ENCODE measurements at places on chromosomes 2 and 18.
A peak's percentile ranks its signal among the peaks of the same experiment; 100 is the strongest.

DNA sequence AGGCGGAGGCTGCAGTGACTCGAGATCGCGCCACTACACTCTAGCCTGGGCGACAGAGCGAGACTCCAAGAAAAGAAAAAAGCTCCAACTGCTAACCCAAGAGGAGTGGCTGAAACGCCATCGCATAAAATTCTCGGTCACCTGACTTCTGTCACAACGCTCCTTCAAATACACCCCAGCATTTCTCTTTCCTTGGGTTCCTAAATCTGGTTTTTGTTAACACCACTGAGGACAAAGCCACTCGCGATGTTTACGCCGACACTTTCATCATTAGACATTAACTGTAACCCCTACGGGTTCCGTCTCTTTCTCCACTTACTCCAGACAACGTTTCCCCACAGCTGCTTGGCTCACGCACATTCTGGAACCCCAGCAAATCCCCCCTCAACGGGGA lies 679 bp downstream of the CLK1 start:
- DNase-seq = peak; percentile 18

- no peak for DNase-seq
Measured at GRCh38 chr2:113770929-113771328, 14.5 kb upstream of the SLC35F5 start.

DNA sequence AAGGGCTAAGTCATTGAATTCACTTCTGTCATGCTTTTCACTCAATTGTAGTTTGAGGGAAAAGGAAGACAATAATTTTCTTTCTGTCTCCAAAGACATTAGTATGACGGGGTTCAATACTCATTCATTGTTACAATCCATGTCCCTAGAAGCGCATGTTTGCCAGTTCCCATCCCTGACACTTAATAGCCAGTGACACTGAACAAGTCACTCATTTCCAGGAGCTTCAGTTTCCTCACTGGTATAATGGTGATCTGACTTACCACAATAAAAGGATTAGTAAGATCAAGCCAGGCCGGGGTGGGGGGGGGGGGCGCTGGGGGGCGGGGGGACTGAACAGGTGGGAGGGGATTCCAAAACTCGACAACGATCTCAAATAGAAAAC lies 144.8 kb upstream of the MAP3K20 start:
- no peak for DNase-seq

DNA sequence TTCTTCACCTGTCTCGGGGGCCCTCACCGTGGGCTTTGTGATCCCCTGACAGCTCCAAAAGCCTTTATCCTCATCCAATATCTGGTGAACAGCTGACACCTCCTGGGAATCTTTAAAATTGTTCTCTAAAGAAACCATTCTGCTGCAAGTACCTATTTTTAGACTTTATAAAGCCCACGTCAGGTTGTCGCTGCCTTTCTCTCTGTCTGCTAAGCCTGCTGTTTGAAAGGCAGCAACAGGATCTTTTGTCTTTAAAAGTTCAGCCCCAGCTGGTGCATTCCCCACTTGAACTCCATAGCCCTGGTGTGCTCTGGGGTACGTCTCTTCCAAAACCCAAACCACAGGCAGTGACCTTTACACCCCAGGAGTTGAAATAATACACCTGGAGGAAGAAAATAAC lies 145.0 kb downstream of the NEDD4L start:
- DNase-seq = no peak

DNA sequence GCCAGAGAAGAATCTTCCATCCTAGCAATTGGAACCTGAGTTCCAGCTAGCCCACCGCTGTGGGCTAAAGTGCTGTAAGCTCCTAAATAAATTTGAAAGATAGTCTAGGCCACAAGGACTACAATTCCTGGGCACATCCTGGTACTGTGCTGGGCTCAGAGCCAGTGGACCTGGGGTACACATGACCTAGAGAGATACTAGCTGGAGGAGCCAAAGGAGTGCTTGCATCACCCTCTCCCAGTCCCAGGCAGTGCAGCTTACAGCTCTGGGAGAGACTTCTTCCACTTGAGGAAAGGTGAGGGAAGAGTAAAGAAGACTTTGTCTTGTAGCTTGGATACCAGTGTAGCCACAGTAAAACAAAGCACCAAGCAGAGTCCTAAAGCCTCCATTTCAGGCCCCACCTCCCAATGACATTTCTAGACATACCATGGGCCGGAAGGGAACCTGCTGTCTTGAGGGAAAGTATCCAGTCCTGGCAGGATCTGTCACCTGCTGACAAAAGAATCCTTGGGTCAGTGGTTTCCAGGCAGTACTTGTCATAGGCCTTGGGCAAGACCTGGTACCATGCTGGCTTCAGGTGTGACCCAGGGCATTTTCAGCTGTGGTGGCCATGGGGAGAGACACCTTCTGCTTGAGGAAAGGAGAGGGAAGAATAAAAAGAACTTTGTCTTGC lies 89.5 kb downstream of the TMEM185B start:
- DNase-seq = no peak

- no peak for DNase-seq
Measured at GRCh38 chr2:191670787-191671186, 7.1 kb upstream of the NABP1 start.

DNA sequence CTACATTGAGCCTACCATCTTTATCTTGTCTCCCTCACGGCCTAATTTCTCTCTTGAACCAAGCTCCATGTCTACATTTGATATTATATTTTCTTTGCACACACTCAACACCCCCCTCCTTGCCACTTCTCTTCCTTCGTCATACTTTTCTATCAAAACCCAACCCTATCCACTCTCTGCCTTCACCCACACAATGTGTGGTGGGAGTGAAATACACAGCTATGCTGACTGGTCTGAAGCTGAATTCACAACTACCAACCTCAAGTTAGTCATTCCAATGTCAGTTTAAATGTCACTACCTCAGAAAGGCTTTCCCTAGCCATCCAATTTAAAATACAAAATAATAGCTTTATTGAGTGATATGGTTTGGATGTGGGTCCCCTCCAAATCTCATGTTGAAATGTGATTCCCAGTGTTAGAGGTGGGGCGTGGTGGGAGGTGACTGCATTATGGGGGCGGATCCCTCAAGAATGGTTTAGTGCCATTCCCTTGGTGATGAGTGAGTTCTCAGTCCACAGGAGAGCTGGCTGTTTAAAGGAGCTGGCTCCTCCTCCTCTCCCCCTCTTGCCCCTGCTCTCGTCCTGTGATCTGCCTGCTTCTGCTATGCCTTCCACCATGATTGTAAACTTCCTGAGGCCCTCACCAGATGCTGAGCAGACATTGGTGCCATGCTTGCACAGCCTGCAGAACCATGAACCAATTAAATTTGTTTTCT lies 112.1 kb downstream of the DTNB start:
- no peak for DNase-seq

DNA sequence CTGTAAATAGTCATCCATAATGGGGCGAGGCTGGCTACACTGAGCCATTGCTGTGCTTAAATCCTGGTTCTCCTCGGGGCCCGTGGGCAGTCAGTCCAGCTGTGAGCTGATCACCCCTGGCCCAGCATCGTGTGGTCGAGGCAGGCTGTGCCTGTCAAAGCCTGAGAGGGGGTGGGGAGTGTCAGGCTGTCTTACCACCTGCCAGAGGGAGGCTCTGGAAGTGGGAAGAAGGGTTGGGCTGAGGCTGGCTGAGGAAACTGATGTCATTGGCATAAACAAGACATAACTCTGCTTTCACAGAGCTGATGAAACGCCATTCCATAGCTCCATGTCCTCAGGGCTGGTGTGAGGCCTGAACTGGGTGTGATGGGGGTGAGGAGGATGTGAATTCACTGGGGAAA lies 49.7 kb downstream of the KLHL29 start:
- no peak for DNase-seq

GRCh38 chr2:200477667-200478131 lies 32.2 kb downstream of the KCTD18 start:
- DNase-seq = no peak

DNA sequence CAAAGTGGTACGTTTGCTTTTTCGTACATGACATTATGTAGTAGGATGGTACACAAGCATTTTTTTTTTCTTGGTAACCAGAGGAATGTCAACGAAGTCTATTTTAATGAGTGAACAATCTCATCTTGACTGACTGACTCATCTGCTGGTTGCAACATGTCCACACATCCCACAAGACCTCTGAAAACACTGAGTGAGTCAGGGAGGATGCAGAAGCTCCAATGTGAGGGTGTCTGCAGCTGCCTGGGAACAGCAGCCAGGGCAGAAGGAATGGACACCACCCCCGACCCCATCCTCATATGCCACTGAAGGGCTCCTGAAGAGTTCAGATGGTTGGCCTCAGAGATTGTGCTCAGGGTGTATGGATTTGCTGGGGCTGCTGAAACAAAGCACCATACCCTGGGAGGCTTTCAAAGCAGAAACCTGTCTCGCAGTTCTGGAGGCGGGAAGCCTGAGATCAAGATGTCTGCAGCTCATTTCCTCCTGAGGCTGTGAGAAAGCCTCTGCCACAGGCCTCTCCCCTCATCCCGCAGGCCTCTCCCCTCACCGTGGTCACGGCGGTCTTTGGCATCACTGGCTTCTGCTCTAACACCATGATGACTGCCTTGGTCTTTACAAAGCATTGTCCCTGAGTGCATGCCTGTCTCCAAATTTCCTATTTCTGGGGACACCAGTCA lies 124.6 kb downstream of the LRATD1 start:
- no peak for DNase-seq

DNA sequence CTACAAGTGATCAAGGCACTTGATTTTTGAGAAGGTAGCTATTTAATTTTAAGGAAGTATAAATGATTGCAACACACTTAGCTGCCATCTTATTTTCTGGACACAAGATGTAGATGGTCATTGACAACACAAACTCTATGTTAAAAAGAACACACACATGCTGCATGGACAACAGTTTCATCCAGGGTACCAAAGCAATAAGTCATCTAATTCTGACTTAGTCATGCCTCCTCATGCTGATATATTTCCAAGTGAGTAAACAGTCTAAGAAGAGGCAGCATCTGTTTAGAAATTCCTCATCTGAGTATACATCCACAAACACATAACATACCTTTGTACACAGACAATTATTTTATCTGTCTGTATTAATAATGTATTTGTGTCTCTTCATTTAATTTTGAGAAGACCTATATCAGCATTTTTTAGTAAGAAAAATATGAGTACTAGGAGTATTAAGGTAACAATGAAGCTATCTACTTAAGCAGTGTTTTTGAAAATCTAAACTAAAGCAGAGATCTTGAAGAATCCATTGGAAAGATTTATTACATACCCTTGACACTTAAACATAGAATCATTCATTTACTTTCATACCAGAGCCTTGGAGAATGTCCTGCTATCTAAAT lies 84.9 kb downstream of the SCN1A start:
- no peak for DNase-seq

DNA sequence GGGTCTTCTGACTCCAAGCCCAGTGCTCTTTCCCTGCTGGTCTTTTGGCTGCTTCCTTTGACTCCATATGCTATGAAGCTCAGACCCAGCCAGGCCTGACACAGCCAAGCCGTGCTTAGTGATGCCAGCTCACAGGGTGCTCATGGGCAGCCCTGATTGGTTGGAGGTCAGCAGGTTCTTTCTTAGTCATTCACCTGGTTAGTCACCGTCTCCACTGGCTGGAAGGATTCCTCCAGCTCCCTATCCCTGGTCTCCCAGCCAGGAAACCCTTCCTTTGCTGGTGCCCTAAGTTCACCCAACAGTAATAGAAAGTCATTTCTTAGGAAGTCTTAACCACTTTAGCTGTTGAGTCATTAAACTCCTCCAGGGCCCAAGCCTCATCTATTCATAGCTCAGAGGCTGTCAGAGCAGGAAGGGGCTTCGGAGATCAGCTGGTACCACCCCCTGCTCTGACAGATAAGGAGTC lies 3.9 kb downstream of the KCNK3 start:
- DNase-seq = peak; percentile 3

DNA sequence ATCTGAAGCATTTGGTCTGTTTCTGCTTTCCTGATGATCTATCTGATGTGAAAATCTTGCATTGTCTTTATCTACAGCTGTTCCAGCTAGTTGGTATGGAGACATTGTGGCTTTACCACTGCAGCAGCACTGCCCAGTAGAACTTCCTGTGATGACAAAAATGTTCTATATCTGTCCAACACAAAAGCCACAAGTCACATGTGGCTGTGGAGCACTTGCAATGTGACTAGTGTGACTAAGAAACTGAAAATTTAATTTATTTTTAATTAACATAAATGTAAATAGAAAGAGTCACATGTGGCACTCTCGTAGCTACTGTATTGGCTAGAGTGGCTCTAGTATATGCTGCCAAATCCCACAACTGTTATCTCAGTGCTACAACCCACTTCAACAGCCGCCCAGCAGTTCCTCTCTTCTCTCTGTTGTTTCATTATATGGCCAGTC lies 425.7 kb downstream of the SETBP1 start:
- peak; percentile 36 for DNase-seq

DNA sequence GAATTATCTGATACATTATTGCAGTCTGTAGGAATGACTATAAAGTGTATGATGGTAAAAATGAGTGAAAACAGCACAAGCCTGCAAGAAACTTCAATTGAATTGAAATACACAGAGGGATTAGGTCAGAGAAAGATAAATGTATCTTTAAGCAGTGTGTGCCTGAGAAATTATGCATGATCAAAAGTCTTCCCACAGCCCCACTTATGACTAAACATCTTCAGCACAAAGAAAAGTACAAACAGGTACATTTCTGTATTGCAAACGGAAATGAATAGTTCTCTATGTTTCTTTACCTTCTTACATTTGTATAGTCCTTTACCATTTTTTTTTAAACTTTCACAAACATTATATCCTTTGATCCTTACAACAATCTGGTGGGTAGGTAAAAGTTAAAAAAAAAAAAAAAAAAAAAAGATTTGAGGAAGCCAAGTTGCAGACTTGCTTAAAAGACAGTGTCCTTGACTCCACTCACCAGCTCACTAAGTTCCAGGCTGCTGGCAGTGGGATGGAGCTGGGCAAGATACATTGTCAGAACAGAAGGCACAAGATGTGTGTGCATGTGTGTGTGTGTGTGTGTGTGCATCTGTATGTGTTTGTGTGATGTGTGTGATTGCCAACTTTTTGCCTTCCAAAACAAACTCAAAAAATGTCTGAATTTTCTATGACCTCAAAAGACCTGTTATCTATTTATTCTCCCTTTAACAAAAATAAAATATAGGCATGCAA lies 423.7 kb upstream of the ACVR2A start:
- no peak for DNase-seq

GRCh38 chr2:177727577-177728398 lies 335.2 kb downstream of the AGPS start:
- DNase-seq = no peak

All from activated CD4-positive, alpha-beta T cell treated with anti-CD3 and anti-CD28 coated beads, Interleukin-2, Interleukin-4, amounts not matched to agents 100 ng/mL and 50 ng/mL, durations not matched to agents 16 hours and 8 hours (primary cell).